ENCODE measurements at places on chromosomes 7 and 10. TPM values are rescaled to one million over a fixed set of nuclear protein-coding genes. Genes with fewer than 3 reads are reported as not detected.

Gene AKR1C3
- 30.5 TPM for total RNA-seq

Gene PAPOLB
- total RNA-seq: not detected

GRCh38 chr7:128672927-128673517 is 930 bp downstream of the GARIN1A start:
- no peak for DNase-seq

DNA sequence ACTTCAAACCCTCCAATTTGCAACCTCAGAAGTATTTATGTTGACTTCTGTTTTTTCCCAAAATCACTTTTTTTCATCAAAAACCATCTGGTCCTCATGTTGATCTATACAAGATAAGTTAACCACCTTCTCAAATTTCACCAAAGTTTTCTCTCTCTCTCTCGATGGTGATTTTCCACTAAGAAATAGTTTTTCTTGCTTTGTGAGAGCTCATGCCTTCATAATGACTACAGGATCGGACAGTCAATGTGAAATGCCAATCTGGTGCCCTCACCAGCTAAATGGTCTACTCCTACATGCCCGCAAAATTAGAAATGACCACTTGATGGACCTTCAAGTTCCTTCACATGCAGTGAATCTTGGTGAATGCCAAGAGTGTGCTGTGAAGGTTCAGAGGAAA is 40.4 kb downstream of the CNNM1 start:
- DNase-seq: no peak

Gene FIS1
- 443 TPM for total RNA-seq

Gene OR9A2
- not detected for total RNA-seq

GRCh38 chr10:42924484-42924883 is 141.9 kb downstream of the BMS1 start:
- DNase-seq: no peak

DNA sequence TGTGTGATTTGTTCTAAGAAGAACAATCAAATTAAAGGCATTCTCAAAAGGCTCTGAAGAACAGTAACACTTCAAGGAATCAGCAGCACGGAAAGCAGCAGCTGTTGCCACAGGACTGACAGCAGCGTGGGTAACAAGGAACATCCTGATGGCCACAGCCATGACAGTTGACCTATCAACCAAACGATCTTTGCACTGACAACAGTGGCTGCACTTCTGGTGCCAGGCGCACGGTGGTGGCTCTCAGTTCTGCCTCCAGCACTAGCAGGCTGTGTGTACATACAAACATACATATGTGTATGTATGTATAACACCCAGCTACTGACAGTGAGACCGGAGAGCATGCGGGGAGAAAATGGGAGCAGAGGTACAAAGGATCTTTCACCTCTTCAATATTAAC is 114.1 kb downstream of the ZFAND4 start:
- DNase-seq: no peak

Gene CPN1
- not detected for total RNA-seq

Gene GSAP
- 15.1 TPM for total RNA-seq

- DNase-seq: no peak
These were observed 64.4 kb downstream of the GRB10 start for GRCh38 chr7:50718311-50718710.

Data from sigmoid colon (tissue), 7 donors.